Activated CD8-positive, alpha-beta memory T cell treated with anti-CD3 and anti-CD28 coated beads, Interleukin-2, amount 10 ng/mL, durations not matched to agents 7 days and 5 days (primary cell): ENCODE measurements at places on chromosomes 11 and 22. TPM values are rescaled to one million over a fixed set of nuclear protein-coding genes. Genes with fewer than 3 reads are reported as not detected.

BCO2 gene
- total RNA-seq, result 1.3 TPM

RAG1 gene
- total RNA-seq, result 0.32 TPM

SMIM35 gene
- total RNA-seq, result 3.2 TPM

UBQLN3 gene
- total RNA-seq, result not detected
